Nephron progenitor cell (in vitro differentiated cells): ENCODE measurements at places on chromosomes 7 and 10.

DNA sequence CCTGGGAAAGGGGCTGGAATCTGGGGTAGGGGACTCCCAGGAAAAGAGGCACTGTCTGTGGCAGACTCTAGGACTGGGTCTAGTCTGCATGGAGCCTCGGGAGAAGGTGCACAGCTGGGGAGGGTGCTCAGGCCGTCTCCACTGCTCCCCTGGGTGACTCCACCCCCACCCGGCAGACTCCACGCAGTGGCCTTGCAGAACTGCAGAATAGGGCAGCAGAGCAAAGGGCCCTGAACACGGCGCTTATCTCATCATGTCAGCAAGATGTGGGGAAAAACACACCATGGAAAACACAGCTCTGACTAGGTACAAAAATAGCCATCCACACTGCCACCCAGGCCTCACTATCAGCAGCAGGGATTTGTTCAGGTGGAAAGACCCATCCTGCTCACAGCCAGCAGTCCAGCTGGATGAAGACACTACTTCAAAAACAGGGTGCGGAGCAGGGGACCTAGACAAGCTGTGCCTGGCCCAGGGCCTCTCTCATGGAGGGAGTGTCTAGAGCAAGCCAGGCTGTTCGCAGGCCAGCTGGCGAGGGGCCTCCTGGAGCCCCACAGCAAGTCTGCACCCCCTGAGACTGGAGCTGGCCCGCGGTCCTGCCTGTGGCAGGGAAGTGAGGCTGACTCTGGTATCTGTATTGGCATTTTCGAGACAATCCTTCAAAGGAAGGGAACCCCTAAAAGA lies 11.7 kb downstream of the MAT1A start:
- DNase-seq, result no peak

DNA sequence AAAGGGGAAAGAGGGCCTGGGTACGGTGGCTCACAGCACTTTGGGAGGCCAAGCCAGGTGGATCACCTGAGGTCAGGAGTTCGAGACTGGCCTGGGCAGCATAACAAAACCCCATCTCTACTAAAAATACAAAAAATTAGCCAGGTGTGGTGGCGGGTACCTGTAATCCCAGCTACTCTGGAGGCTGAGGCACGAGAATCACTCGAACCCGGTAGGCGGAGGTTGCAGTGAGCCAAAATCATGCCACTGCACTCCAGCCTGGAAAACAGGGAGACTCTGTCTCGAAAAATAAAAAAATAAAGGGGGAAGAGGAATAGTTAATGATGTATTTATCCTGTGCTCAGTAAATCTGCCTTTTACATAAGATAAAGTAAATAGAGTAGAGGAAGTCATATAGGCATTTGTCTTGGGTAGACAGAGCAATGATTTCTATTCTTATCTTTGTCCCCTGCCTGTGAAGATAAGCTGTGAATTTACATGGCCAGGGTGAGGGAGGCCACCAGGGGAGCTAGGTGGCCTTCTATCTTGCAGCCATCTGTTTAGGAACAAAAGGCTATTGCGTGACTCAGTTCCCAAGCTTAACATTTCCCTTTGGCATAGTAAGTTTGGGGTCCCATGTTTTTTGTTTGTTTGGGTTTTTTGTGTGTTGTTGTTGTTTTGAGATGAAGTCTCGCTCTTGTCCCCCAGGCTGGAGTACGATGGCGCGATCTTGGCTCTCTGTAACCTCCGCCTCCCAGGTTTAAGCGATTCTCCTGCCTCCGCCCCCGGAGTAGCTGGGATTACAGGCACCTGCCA lies 73.2 kb upstream of the GTF2I start:
- no peak for DNase-seq

GRCh38 chr10:101843032-101844021 lies at the start of gene KCNIP2:
Gene KCNIP2, minus strand, starts transcription at chr10:101843800. Its CDS starts 232 bp downstream, at chr10:101843568.
- DNase-seq, result peak; percentile 71

DNA sequence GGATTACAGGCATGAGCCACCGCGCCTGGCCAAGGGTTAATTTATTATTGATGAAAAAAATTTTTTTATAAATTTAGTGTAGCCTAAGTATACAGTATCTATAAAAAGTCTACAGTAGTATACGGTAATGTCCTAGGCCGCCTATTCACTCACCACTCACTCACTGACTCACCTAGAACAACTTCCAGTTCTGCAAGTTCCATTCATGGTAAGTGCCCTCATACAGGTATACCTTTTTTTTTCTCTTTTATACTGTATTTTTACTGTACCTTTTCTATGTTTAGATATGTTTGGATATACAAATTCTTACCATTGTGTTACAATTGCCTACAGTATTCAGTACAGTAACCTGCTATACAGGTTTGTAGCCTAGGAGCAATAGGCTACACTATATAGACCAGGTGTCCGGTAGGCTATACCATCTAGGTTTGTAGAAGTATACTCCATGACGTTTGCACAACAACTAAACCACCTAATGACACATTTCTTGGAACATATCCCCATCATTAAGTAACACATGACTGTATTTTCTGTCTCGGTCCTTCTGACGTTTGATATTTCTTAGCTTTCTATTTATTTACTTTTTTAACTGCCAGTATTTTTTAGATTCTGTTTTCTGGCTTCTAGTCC lies 23.4 kb downstream of the IRF5 start:
- DNase-seq, result no peak

- DNase-seq, result no peak
These were observed 22.5 kb downstream of the LRRC27 start for GRCh38 chr10:132354356-132355094.

- DNase-seq, result no peak
These were observed 822.1 kb upstream of the SORCS1 start for GRCh38 chr10:107986571-107986970.

- DNase-seq, result no peak
These were observed 1.9 kb upstream of the FAM170B start for GRCh38 chr10:49135575-49136313.

GRCh38 chr10:14611968-14612693 lies 162.6 kb downstream of the FAM107B start:
- no peak for DNase-seq

DNA sequence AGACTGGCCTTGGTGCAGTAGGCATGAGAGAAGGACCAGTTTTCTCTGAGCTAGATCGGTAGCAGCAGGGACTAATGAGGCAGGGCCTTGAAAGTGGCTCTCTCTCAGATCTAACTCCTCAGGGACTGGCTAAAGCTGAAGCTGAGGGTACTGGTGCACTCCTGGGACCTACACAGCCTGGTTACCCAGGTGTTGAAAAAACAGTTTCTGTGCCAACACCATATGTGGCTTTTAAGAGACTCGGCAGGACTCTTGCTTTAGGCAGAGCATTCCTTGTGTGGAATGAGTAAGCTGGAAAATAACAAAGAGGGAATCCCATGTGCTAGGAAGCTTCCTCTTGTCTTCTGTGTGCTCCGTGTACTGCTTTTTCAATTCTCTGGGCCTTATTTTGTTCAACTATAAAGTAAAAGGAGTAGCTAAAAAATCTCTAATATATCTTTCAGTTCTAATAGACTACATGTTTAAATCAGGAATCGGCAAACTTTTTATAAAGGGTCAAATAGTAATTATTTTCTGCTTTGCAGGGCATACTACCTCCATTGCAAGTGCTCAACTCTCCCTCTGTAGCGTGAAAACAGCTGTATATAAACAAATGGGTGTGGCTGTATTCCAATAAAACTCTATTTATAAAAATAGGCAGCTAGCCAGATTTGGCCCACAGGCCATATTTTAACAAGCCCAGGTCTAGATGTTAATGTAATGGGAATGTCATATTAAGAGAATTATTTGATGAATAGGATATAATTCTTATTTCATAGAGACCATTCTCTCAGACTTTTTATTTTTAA lies 186.1 kb upstream of the KAT6B start:
- DNase-seq, result no peak

- DNase-seq, result no peak
These were observed 2.2 kb downstream of the KMT2E start for GRCh38 chr7:105016068-105016708.

DNA sequence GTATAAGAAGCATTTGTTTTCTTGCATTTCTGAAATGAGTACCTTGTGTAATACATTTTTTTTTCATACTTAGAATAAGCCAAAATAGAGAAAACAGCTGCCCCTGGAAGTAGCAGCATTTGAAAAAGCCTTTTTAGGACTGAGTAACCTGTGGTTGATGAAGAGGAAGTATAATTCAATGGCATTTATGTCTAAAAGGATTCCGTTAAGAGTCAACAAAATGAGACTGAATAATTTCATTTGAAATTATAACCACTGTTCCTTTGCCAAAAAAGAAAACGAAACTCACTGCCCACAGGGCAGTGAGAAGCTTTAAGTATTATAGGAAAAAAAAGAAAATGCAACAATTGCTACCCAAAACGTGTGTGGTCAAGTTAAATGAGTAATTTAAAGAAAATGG lies 705.6 kb upstream of the PHF14 start:
- DNase-seq, result no peak

DNA sequence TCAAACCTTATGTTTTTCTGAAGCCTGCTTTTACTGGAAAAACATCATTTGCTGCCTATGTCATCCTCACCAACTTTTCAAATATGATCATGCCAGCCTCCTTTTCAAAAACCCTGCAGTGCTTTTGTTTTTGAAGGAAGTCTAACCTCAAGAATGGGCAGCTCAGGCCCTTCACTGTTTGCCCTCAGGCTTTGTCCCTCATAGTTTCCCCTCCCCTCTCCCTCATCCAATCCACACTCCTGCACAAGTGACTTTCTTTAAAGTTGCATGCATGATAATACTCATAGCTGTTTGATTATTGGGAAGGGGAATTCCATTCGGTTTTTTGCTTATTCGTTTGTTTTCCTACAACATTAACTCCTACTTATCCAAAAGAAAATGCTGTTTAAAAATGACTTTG lies 219.4 kb downstream of the SEMA3E start:
- DNase-seq, result no peak

GRCh38 chr7:42014625-42015618 lies 222.1 kb downstream of the GLI3 start:
- DNase-seq, result peak; percentile 50

DNA sequence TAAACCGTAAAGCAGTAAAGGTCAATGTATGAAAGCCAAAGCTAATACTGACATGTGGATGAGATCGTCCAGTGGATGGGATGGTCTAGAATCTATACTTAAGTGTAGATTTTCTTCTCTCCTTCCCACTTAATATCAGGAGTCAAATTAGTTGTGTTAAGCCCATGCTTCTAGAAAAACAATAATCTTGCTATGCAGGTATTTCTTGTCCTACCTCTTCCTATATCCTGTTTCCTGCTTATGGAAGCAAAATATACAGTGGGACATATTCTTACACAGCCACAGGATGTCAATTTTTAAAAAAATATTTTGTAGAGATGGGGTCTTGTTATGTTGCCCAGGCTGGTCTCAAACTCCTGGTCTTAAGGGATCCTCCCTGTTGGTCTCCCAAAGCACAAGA lies 27.5 kb downstream of the CPEB3 start:
- DNase-seq, result no peak

GRCh38 chr7:49596701-49597491 lies 176.5 kb upstream of the VWC2 start:
- DNase-seq, result no peak

DNA sequence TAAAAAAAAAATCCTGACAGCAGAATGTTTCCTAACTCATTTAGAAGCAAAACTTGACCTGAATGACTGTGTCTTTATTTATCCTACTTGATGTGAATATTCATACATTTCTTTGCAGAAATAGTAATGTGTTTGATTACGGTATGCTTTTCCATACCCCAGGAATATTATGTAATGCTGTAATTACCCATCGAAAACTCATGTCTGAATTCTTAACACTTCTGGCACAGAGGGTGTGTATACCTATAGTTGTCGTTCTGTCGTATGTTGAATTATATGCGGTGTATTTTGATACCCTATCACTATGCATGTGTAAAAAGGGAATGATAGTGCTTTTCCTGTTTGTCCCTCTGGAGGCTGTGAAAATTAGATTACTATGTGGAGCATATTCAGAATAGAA lies 26.6 kb downstream of the SDK1 start:
- no peak for DNase-seq

DNA sequence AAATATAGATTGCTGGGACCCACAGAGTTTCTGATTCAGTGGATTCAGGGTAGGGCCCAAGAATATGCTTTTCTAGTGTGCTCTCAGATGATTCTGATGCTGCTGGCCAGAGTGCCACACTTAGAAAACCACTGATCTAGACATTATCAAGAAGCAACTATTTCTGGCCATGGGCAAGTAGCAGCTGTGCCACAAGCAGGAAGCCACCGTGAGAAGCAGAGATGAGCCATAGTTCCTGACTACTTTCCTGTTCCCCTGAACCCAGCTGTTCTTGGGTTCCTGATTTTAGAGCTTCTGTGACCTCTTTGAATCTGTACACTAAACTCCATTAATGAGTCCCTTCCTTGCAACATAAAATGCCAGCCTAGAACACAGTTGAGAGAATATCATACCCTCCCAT lies 38.1 kb upstream of the PIK3AP1 start:
- DNase-seq, result no peak

GRCh38 chr10:123578721-123579120 lies 87.4 kb upstream of the GPR26 start:
- no peak for DNase-seq

DNA sequence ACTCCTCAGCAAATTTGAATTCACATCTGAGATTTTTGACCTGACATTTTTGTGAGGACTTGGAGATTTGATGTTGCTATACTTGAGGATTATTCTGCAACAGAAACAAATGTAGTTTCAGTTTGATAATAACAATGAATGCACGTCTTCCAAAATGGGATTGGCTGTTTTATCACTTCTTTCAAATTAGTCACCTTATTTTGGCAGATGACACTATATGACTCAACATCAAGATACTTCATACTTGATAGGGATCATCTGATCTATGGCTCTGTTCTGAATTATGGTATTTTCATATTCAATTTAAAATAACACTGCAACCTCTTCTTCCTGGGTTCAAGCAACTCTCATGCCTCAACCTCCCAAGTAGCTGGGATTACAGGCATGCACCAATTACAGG lies 24.2 kb downstream of the ARL5B start:
- DNase-seq, result no peak

- no peak for DNase-seq
These were observed 56.1 kb downstream of the SLIT1 start for GRCh38 chr10:97129666-97130065.

GRCh38 chr7:24025094-24025493 lies 258.9 kb upstream of the NPY start:
- no peak for DNase-seq

DNA sequence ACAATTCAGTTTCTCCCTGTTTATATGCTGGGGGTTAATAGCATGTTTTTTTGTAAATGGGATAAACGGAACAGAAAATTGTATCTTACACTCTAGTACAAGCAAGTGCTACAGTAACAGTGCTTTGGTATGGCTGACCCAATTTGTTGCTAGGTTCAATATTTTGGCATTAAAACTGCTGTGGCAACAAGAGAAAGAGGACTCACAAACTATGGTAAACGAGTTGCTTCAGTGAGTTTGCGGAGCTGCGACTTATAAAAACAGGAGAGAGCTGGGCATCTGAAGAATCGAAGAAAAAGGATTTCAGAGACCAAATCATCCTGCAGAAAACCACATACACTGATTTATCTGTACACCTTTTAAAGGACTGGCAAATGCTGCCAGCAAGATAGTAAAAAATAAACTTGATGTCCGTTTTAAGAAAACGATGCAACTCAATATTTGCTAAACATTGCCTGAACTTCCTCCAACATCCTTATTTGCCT lies 2.2 kb downstream of the GLUD1 start:
- no peak for DNase-seq

GRCh38 chr10:58179238-58179637 lies 88.5 kb downstream of the IPMK start:
- no peak for DNase-seq
